Effector CD4-positive, alpha-beta T cell (primary cell): ENCODE measurements at places on chromosomes 3 and 15.

DNA sequence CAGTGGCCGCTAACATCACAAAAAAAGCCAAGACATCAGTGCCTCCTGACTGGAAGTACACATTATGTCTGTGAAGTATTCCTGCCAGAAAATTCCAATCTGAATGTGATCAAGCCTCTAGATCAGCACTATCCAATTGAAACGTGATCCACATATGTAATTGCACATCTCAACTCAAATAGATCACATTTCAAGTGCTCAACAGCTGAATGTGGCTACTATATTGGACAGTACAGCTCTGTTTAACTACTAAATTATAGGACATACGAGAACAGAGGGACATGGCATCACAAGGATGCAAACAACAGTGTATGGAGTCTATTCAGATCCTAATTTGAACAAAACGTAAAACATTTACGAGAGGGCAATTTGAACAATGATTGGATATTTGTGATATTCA lies 542 bp upstream of the UBAP1L start:
- DNase-seq = no peak

GRCh38 chr3:177460047-177460446 lies 262.8 kb upstream of the TBL1XR1 start:
- no peak for DNase-seq

- no peak for DNase-seq
Measured at GRCh38 chr3:162764808-162765071, 1268.1 kb downstream of the OTOL1 start.

DNA sequence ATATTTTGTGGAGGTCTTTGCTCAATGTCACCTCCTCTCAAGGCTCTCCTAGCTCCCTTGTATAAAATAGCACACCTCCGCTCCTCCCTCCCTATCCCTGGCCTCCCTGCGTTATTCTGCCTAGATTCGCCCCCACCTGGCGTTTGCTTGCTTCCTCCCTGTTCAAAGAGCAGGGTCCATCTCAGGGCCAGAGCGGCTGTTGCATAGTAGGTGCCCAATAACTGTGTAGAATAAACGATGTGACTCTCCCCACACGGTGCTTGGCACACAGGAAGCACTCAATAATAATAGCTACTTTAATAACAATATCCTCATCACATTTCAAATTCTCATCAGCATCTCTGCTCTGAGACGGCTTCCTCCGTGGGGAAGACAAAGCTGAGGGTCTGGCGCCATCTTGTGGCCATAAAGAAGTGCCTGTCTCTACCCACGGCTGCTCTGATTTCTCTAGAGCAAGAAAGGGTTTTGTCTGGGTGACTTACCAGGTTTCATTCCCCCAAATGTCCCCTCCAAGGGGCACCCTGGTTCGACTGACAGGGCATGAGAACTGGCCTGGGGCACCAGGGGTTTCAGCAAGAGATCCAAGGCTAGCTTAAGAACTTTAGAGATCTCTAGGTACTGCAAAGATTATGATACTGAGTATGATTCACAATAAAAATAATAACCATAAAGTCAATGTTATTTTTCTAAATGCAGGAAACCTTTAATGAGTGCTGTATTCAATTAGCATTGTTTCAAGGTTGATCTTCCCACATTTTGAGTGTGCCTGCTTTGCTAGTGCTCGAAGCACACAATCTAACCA lies 16.1 kb downstream of the CD276 start:
- peak; percentile 69 for DNase-seq

DNA sequence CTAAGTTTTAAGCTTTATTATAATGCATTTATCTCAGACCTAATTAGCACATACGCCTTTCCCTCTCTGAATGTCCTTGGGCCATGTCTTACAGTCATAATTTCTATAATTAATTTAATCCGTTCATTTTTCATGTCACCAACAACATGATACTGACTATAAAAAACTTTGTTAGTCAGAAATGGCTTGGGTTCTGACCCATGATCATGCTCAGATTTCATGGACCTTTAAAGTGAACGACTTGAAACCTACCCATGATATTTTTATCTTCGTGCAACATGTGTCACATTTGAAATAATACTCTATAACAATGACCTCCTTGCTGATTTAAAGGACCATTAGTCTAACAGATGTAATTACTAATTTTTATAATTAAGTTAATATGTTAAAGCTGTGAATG lies 1033.8 kb downstream of the DIPK2A start:
- no peak for DNase-seq

- no peak for DNase-seq
Measured at GRCh38 chr15:75136118-75136517, 65.6 kb upstream of the C15orf39 start.

DNA sequence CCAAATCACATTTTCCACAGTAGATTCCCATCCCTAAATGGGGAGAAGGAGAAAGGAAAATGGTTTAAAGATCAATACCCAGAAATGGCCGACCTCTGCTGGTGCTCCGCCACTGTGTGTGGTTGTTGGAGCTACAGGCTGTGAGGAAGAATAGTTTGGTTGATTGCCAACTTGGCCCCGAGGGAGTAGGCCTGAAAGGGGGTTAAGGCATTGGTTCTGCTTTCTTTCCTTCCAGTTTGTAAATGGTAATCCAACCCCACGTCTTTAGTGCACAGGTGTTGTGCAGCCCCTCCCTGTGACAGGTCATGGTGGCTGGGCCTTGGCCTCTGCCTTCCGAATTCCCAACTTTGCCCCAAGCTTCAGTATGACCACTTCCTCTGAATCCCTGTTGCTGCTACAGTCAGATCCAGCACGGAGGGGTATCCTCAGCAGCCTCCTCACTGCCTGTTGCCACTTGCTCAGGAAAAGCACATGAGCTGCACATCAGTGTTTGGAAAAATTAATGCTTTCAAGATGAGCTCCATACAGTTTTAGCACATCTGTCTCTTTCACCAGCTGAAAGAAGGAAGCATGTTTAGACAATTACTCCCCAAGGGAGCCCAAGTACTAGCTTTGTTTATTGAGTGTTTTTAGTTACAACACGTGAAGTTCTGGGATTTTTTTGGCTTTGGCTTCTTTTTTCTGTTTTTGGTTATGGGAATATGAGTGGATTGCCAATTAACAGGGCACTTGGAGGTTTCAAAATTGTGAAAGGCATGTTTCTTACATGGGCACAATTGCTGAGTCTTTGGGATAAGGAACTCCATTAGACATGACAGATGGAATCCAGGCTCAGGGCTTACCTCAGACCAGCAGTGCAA lies 92.3 kb upstream of the ROPN1 start:
- DNase-seq = no peak

DNA sequence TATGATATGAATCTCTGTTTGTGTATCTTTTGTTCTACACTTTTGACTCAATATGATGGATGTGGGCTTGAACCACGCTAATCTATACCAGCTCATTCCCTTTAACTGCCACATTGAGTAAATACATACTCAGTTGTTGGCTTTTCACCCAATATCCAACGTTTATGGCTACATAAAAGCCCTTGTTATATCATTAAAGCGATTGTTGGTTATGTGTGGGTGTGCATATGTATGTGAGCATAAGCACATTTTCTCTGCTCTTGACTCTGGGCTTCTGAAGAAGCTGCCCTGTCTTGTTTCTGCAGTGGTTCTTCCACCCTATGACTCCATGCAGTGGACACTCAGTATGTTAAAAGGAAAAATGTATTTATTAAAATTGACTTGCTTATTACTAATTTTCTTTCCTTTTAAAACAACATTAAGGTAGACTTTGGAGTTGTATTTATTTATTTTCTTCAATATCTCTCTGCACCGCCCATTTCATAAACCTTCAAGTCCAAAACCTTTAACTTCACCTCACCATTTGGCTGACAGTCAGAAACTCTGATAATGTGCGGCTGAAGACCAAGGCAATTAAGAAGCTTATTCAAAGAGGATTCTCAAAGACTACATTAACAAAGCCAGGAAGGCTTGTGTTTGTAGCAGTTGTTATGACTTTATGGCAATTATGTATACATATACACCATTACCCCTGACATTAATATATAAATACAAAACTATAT lies 156.1 kb downstream of the THRB start:
- DNase-seq = no peak

- peak; percentile 61 for DNase-seq
Measured at GRCh38 chr3:10198761-10199649, 34.3 kb downstream of the IRAK2 start.
